ENCODE measurements at places on chromosomes 7 and 10.

DNA sequence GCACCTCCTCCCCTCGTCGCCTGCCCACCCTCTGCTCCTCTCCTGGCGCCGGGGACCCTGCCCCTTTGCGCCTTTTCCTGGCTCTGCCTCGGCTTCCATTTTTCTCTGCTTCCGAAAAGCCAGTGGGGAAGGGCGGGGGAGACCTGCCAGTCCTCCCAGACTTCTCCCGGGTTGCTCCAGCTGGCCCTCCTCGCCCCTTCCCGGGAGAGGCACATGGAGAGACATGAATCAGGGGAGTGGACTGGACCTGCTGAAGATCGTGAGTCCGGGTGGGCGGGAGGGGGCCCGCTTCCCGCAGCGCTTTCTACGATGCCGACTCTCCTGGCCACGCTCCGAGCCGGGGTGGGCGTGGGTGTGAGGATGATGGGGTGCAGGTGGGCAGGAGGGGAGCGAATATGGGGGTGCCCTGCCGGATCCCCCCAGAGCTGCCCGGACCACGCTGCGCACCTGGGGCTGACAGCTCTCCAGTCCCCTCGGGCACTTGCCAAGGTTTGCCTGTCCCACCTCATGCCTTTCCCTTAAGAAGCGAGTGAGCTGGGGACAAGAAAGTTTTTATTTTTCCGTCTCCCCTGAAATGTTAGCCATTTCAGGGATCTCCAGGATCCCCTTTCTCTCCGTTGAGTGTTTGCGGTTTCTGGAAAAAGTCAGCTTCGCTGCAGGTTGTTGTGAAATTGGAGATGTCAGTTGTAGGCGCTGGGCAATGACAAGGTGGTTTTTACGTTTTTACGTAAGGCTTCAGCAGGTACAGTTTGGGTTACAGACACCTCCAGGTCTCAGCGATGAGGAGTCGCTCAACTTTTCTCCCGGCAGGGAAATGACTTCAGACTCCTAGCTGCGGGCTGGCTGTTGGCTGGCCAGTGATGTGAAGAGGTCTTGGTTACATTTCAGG, 977 bp downstream of the CACNB2 start:
- DNase-seq = no peak

GRCh38 chr10:121570315-121570714, 27.9 kb downstream of the FGFR2 start:
- DNase-seq = no peak

GRCh38 chr10:22606164-22606614, 108.2 kb downstream of the PIP4K2A start:
- no peak for DNase-seq

- DNase-seq = no peak
These were observed 29.4 kb upstream of the RAB18 start for GRCh38 chr10:27474741-27475140.

DNA sequence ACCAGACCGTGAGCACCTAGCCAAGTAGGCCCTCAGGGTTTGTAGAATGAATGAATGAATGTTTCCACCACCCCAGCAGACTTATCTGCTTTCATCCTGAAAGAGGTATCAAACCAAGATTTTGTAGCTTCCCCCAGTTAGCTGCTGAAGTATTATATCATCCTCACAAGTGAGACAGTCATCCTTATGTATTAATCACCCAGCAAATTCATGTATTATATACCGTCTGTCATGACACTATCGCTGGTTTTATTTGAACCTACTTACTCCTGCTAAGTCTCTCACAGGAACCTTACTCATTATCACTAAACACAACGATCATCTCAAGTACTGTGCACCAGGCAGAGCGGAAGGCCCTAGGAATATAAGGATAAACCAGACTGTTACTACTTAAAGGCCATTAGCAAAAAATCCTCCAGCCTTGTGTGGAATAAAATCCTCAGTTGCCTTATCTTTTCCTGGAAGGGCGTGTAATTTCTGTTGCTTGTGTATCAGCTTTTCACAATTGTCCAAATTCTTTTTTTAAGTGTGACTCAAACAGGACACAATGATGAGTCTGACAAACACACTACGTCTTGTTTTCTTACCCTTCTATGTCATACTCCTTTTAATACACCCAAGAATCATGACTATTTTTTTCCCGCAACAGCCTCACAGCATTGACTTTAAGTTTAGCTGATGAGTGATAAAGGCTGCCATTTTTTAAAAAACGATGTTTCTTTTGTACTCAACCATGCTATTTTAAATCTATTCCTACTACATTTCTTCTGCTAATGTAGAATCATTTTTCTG, 176.1 kb upstream of the KLF14 start:
- no peak for DNase-seq

- DNase-seq = no peak
These were observed 48.3 kb downstream of the ZMIZ1 start for GRCh38 chr10:79116801-79117723.

DNA sequence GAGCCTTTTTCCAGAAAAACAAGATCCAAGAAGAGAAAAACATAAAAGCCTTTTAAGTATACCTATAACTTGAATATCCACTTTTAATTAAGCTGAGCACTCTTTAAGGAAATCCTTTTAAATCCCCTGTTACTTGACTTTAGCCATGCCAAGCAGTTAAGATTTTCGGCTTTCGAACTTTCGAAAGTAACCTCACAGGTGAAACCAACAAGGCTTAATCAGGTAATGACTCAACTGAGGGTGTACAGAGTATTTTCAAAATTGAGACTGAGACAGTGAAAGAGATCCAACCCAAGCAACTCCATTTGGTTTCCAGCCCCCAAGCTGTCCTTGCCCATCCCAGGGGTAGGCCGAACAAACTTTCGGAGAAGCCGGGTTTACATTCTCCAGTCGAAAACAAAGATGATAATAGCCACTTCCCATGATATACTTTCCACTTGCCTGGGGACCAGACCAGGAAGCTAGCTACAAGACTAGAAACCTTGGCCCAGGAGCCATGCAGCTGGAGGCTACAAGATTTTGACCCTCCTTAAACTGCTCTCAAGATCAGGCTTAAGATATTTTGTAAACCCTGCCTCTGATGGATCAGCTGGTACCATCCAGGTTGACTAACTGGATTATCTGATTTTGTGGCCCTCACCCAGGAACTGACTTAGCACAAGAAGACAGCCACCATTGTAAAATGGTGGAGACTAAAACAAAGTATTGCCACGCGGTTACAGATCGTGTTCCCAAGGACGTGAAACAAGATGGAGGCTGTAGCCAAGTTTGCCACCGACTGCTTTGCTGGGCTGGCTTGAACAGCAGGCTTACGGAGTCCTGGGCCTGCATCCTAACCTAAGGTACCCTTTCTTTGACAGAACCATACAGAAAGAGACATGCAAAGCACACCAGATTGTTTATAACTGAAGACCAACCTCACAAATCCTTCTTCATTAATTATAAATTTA, 32.3 kb downstream of the C1GALT1 start:
- DNase-seq = no peak

DNA sequence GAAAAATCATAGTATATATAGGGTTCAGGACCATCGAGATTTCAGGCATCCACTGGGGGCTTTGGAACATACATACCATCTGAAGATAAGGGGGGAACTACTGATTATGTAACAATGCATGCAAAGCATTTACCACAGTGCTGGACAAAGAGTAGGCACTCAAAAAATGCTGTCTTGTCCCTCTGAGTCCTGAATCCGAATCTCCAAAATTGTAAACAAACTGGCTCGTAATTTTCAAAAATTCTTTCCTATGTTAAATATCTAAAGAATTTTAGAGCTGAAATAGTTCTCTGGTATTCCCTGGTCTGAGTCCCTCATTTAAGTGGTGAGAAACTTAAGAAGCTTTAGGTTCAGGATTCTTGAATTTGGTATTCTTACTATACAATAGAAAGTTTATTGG, 167.8 kb upstream of the ASAH2 start:
- DNase-seq = no peak

GRCh38 chr7:79096361-79096805, 357.1 kb downstream of the MAGI2 start:
- no peak for DNase-seq

DNA sequence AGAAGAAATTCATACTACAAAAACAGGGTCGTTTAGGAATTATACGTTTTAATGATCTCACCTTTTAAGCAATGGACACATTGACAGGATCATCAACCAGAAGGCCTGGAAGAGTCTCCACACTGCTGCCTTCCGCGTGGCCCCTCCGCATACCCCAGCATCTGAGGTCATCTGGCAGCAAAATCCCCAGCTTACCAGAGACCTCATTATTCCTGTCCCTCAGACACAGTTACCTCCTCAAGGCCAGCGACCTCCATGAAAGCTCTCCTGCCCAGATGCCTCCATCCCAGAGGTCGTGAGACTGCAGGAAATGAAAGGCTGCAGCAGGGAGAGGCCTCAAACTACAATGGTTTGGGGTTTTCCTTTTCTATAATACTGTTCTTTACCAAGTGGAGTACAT, 14.8 kb upstream of the GSAP start:
- no peak for DNase-seq

DNA sequence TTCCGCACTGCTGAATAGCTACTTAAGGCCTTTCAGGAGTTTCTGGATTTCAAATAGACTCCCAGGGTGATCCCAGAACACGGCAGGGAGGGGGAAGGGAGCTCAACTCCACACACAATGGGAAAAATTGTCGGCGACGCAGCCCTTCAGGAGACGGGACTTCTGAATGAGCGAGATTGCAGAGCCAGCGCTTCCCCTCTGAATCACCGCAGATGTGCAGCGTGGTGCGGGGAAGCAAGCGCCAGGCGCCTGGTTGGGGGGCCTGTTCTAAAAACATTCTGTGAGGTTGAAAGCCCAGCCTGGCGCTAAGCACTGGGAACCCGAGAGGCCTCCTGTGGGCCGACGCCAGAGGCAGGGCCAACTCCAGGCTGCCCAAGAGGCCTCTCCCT, 163.3 kb downstream of the MAD1L1 start:
- no peak for DNase-seq

- DNase-seq = no peak
These were observed 8.0 kb upstream of the FRA10AC1 start for GRCh38 chr10:93710333-93710909.

- no peak for DNase-seq
These were observed 271.7 kb downstream of the ARHGAP12 start for GRCh38 chr10:31656851-31657433.

DNA sequence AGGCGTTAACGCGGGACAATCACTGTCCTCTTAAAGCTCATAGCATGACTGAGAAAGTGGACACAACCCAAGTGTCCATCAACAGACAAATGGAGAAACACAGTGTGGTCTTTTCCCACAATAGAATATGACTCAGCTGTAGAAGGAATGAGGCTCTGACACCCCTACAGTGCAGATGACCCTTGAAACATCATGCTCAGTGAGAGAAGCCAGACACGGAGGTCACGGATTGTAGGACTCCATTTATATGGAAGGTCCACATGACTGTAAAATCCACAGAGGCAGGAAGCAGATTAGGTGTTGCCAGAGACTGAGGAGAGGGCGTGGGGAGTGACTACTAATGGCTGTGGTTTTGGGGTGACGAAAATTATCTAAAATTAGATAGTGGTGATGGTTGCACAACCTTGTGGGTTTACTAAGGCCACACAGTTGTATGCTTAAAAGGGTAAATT, 6.1 kb upstream of the NCAPG2 start:
- DNase-seq = no peak

DNA sequence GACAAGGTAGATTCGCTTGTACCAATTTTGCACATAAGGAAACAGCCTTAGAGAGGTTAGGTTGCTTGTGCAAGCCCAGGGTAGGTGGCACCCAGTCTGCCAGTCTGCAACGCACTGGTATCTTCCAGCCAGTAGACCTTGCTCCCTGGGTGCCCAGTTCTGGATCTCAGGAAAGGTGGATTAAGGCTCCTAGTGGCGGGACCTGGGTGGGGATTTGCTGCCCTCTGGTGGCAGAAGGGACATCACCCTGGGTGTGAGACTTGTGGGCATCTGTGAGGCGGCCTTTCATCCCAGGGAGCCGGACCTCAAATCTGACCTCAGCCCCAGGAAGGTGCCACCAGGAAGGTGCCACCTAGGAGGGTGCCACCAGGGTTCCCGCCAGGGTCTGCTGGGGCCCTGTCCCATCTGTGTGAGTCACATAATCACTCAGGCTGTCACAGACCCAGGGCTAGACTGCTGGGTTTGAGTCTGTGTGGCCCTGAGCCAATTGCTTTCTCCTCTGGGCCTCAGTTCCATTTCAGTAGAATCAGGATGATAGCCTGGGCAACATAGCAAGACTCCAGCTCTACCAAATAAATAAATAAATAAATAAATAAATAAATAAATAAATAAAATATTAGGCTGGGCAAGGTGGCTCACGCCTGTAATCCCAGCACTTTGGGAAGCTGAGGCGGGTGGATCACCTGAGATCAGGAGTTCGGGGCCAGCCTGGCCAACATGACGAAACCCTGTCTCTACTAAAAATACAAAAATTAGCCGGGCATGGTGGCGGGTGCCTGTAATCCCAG, 5.3 kb upstream of the PRKRIP1 start:
- peak; percentile 55 for DNase-seq

GRCh38 chr7:123675181-123675473, 19.5 kb downstream of the LMOD2 start:
- DNase-seq = no peak

DNA sequence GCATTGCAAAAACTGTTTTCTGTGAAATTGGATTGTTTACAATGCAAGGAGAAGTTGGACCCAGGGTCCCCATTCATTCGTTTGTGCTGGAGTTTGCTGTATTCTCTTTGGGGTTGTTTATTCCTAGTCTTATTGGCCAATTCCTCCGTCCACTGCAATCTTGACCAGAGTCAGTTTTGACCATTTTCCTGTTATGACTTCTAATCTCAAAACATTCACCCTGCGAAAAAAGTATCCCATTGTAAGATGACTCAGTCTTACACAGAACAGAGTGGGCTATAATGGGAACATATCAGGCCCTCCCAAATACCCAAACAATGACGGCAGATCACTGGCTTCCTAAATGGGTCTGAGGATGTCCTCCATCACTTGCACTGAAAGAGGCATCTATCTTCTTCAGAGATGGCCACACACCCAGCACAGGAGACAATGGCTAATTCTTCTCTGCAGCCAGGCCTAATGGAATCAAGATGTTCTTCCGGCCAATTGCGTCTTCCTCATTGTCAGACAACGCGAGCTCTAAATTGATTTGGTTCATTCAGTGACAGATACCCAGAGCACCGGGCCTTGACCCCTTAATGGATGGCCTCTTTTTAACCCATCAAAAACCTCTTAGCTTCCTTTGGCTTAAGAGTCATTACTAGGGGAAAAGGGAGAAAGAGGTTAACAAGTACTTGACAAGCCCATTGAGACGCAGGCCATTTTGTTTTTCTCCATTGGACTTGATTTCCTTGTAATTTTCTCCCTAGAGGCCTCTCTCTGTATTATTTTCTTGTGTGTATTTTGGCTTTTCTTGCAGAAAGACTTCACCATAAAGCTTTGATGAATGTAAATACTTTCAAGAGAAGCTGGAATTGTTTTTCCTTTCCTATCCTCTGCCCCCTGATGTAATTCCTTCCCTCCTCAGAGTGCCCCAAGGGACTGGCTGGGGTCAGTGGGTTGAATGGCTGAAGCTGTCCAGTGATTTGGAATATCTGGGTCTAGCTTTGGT, 129.6 kb downstream of the PRPF18 start:
- DNase-seq = no peak

- no peak for DNase-seq
These were observed 34.0 kb downstream of the GNA12 start for GRCh38 chr7:2809903-2810625.

- no peak for DNase-seq
These were observed 162.2 kb downstream of the ELMO1 start for GRCh38 chr7:37286454-37286832.

All from activated CD4-positive, alpha-beta T cell treated with anti-CD3 and anti-CD28 coated beads, Interleukin-2, amount 50 U/mL, for 4 hours (primary cell).